ENCODE measurements at places on chromosomes 2 and 18. TPM values are rescaled to one million over a fixed set of nuclear protein-coding genes. Genes with fewer than 3 reads are reported as not detected.

Gene VWC2L
- not detected for total RNA-seq

DNA sequence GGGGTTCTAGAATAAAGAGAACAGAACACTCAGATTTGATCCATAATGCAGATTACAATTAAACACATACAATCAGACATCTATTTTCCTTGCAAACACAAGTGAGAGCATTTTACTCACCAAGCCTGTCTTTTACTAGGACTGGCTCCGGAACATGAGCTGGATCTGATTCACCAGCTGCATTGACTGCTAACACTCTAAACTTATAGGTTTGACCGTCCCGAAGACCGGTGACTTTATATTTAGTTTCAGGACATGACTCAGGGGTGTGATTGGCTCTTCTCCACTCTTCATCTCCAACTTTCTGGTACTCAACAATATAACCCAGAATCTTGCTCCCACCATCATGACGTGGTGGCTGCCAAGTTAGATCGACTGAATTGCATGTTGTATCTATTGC is 112.4 kb downstream of the PLEKHA3 start:
- DNase-seq: no peak

Gene NR4A2
- 0.25 TPM for total RNA-seq

DNA sequence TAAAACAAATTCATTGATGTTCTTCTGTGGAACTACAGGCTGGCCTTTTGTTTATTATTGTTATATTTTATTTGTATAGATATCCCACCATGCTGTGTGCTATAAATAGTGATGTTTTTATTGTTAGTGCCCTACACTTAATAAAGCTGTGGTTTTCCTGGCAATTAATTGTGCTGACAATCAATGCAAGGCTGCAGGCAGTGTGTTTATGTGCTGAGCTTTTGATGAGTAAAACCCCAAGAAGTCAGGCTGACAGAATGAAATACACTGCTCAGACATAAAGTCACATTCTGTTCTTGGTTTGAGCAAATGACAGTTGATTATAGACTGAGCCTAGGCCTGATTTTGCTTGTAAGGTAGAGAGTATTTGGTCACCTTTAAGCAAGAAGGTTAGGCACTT is 362.7 kb downstream of the CPS1 start:
- DNase-seq: no peak

DNA sequence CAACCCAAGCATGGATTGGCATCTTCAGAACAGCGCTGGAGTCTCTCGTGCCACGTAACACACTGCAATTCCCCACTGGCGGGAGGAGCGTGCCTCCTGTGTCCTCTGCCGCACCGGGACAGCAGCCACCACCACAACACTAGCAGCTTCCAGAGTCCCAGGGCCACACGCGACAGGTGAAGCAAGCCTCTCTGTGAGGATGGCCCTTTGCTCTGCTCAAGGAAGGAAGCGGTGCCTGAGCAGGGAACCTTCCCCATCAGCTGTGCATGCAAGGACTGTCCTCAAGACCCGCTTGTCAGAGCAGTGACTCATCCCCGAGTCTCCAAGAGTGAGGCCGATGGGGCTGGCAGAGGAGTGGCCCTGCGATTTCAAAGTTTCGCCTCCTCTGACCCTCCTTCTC is 44.0 kb downstream of the TTC32 start:
- no peak for DNase-seq

DNA sequence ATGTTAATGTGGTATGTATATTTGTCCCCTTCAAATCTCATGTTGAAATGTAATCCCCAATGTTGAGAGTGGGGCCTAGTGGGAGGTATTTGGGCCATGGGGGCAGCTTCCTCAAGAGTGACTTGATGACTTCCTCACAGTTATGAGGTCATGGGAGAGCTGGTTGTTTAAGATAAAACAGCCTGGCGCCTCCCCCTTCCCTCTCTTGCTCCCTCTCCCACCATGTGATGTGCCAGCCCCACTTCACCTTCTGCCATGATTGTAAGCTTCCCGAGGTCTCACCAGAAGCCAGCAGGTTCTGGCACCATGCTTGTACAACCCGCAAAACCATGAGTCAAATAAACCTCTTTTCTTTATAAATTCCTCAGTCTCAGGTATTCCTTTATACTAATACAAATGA is 258.3 kb upstream of the POU3F3 start:
- DNase-seq: no peak

- DNase-seq: no peak
These were observed 324.9 kb upstream of the TCF4 start for GRCh38 chr18:55912919-55913318.

- peak; percentile 63 for DNase-seq
These were observed 15.2 kb downstream of the OTOF start for GRCh38 chr2:26462511-26463243.

GRCh38 chr2:211495339-211495738 is 938.9 kb downstream of the CPS1 start:
- no peak for DNase-seq

DNA sequence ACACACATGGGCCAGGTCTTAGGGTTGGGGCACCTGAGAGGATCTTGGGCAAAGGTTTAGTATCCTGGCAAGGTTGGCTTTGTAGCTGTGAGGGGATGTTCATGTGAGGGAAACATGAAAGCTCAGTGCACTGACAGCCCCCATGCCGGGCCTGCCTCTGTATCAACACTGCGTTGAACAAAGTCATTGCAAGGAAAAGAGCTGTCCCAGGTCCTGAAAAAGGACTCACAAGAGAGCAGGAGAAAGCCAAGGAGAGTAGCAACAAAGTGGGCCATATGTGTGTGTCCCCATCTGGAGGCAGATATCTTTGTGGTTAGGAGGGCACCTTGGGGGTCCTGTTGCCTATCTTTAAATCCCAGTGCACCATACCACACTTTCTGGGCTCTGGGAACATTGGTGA is 237.8 kb upstream of the THSD7B start:
- DNase-seq: peak; percentile 0

DNA sequence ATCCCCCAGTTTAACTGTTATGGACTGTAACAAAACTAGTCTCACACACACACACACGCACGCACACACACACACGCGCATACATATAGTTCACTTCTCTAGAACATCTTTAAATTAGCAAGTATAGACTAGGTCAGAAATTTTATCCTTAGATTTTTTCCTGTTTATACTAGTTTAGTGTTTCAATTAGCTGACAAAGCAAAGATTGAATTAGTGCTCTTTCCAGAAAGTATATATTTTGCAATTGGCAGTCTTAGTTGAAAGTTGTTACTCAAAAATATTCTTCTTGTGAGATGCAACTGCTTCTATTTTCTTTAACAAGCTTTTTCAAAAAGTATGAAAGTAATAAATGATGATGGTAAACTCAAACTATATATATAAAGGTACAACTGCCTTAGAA is 22.5 kb downstream of the PLEKHA3 start:
- no peak for DNase-seq

- DNase-seq: peak; percentile 33
These were observed 1.0 kb downstream of the NAB1 start for GRCh38 chr2:190649798-190650390.

DNA sequence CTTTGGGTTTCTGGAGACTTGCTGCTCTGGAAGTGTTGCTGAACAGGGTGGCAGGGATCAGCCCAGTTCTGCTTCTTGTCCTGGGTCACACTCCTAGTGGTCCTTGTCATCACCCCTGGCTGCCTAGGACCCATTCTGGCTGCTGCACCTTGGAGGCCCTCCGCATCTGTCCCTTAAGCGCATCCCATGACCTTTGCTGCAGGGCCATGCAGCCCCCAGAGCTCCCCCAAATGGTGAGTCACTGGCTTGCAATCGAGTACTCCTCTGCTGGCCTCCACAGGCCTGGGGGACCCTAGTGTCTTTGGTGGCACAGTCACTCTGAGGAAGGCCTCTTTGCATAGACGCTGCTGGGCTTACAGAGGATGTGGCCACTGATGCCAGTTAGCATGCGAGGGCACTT is 188.5 kb downstream of the ASB1 start:
- no peak for DNase-seq

Gene EMX1
- total RNA-seq: not detected

Gene INHBB
- total RNA-seq: 35.3 TPM

Gene PFN4
- 0.26 TPM for total RNA-seq

Gene KCNG3
- total RNA-seq: not detected

DNA sequence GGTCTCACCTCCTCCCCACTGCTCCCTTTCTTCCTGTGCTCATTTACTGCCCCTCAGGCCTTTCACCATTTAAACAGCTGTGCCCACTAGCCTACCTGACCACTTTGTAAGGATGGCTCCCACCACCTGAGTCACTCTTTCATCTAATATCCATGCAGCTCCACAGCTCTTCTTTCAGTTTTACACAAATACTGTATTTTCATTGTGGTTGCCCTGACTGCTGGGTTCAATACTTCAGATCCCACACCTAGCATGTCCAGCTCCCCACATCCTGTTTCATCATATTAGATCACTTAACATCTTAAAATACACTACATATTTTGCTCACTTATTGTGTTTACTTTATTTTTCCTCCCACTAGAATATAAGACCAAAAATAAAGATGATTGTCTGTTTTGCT is 1110.6 kb downstream of the TSN start:
- DNase-seq: no peak

- DNase-seq: no peak
These were observed 161.4 kb upstream of the KLHL14 start for GRCh38 chr18:32934201-32934600.

Gene MRO
- total RNA-seq: not detected

DNA sequence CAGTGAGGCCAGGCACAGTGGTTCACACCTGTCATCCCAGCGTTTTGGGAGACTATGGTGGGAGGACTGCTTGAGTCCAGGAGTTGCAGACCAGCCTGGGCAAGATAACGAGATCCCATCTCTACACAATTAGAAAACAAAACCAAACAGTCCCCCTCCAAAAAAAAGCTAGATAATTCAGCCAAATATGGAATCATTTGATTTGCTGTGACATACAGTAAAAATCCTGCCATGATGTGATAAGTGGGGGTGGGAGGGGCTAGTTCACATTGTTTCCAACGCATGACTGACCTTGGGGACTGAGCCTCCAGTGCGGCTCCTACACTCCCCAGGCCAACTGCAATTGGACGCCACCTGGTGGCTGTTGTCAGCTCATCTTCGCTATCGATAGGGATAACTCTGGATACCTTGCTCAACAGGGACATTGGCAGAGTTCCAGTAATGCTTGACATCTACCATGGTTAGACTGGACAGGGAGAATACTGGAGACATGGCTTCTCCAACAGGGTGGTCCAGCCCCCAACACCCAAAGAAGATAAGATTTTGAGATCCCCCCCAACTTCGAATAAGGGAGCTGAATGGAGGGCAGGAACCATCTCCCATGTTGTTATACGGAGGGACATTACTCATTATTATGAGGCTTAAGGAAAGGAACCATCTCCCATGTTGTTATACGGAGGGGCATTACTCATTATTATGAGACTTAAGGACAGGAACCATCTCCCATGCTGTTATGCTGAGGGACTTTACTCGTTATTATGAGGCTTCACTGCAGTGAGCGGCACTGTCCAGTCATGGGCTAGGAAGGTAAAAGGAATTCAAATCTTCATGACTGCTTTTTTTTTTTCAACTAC is 135.9 kb downstream of the TGIF1 start:
- DNase-seq: peak; percentile 82

DNA sequence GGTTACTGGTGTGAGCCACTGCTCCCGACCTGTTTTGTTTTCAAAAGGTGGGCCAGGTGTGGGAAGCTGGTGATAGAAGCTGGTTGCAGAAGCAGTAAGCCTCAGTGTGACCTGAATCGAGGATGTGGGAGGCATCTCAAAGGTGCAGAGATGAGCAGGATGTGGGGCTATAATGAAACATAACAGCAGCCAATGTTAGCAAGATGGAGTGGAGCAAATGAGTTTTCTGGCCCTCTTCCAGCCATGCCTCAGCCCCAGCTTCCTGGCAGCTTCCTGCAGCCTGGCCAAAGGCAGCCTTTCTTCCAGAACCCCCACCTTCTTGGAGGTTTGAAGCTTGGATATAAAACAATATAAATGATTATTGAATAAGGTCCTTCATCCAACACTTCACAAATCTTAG is 184.8 kb downstream of the NCK2 start:
- DNase-seq: peak; percentile 72

- no peak for DNase-seq
These were observed 498.5 kb upstream of the SETBP1 start for GRCh38 chr18:44181951-44182747.

Gene IWS1
- total RNA-seq: 26.2 TPM

- no peak for DNase-seq
These were observed 387.8 kb downstream of the CDH7 start for GRCh38 chr18:66138642-66139041.

DNA sequence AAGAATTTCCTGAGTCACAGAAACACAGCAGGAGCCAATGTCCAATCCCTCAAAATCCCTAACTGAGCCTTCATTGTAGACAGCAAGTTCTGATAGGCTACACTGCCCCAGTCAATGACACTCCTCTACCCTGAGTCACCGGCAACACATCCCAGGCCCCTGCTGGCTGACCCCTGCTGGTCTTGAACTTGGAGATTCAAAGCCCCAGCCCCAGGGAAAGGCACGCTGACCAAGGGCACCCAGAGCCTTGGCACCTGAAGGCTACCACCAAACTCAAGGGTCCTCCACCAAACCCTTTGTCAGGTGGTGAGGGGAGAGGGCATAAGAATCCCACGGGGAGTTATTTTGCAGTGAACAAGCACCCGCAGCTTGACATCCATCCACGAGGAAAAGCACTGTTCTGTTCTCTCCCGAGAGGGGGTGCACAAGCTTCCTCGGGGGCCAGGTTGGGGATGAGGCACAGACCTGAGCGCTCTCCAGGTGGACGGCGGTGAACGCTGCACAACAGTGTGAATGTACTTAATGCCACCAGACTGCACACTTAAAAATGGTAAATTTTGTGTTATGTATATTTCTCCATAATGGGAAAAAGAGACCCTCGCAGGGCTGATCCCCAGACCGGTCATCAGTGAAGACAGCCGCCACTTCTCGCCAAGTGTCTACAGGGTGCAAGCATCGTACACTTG is 46.9 kb downstream of the TFCP2L1 start:
- DNase-seq: no peak

DNA sequence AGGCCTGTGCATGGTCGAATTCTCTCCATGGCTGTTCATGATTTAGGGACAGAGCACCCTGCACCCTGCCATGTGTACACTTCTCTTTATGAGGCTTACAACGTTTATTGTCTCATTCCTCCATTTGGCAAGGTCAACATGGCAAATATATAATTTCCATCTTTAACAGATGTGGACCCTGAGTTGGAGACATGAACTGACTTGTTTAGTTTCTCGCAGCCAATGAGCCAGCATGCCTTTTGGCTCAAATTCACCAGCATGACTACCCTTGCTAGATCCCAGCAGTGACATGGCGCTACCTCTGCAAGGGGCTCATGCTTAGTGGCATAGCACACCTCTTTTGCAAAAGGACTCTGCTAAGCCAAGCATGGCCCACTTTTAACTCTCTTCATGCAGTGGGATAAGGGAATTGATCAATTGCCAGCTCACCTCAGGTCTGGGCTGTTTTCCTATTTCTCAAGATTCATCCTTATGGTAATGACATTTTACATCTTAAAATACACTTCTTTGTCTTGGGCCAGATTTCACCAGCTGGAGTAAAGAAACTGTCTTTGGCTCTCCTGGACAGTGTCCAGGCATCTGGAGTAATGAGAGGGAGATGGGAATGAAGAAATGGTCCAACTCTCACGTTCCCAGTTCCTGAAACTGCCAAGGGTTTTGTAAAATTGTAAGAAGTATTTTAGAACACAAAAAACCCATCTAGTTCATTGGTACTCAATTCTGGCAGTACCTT is 159.5 kb downstream of the SETBP1 start:
- no peak for DNase-seq
